ENCODE measurements at places on chromosomes 6 and 20. TPM values are rescaled to one million over a fixed set of nuclear protein-coding genes. Genes with fewer than 3 reads are reported as not detected.

Gene GID8
- total RNA-seq = 28.0 TPM

Gene TCF21
- not detected for total RNA-seq

Gene CLIC5
- not detected for total RNA-seq

Gene F13A1
- total RNA-seq = not detected

Gene OVOL2
- 14.6 TPM for total RNA-seq

Gene MICA
- total RNA-seq = 53.6 TPM

Gene PNPLA1
- not detected for total RNA-seq

Gene TAF4
- total RNA-seq = 4.1 TPM

Gene CST5
- not detected for total RNA-seq

Gene DSP
- total RNA-seq = 168 TPM

Gene LST1
- total RNA-seq = not detected

Gene CYP24A1
- 5.7 TPM for total RNA-seq

Gene GRM1
- not detected for total RNA-seq

Data from hair follicular keratinocyte (primary cell).